ENCODE measurements at places on chromosomes 7 and 10. TPM values are rescaled to one million over a fixed set of nuclear protein-coding genes. Genes with fewer than 3 reads are reported as not detected.

CNPY1 gene
- not detected for total RNA-seq

CCDC146 gene
- 6.1 TPM for total RNA-seq

TEX36 gene
- total RNA-seq = not detected

LRRD1 gene
- total RNA-seq = not detected

SPDYE1 gene
- not detected for total RNA-seq

- DNase-seq = no peak
These were observed 140.5 kb downstream of the TWIST1 start for GRCh38 chr7:18976715-18977471.

GRCh38 chr7:81183326-81183725 is 264.5 kb upstream of the SEMA3C start:
- no peak for DNase-seq

DNA sequence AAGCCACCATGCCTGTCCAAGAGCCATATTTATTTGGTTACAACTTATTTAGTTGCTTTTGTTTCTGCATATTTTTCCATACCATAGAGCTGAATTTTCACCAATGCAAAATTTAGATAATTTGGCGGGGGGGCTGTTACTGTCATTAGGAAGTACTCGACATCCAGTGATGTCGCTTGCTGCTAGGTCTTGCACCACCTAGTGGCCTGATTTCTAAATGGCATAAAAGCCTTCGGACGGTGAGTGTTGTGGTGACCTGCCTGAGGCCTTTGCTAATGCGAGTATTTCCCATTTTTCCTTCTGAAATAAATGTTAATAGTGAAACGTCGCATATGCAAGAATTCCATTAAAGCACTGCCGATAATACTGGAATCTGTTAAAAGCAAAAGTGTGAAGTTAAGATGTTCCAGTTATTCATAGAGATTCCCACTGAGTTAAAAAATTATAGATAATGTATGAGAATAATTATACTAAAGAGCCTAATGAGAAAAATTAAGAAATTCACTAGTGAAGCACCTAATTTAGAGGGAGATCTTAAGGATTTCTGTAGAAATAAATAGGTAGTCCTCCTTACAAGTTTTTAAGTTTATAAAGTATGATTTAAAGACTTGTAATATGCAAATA is 86.1 kb upstream of the DNAJB6 start:
- peak; percentile 72 for DNase-seq

DNA sequence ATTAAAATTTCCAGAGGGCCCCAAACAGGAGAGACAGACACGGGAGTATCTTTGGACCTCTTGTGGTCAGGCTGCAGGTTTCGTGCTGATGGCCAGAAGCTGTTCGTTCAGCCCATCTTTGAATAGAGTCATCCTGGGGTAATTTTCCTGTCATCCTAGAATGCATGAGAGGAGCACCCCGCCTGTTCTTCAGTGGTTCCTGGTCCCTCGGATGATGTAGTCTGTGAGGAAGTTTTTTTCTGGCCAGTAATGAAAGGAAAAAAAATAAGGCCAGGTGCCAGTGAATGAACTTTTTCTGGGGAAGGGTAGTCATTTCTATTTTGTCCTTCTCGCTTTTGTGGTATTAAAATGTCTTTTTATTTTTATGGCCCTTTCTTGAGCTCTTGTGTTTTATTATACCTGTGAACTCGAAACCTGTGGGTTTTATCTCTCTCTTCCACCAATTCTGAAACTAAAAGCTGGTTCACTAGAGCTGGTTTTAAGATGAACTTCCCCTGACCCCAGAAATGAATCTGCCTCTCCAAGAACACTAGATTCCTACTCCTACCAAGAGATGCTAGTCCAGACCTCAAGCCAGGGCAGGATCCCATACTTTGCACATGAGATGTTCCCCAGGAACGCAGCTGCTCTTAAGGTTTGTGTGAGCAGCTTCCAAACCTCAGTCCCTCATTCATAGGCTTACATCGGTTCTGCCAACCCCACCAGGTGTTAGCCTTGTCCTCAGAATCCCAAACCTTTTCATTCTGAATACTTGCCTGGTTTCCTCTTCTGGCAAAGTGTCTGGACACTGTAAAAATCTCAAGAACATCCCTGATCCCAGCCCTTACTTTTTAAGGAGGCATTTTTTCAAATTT is 15.4 kb upstream of the MEST start:
- no peak for DNase-seq

GRCh38 chr10:76299501-76299900 is 868.1 kb downstream of the LRMDA start:
- no peak for DNase-seq

- DNase-seq = no peak
These were observed 106.2 kb downstream of the REEP3 start for GRCh38 chr10:63627396-63627795.

- no peak for DNase-seq
These were observed 33.5 kb upstream of the SLC26A3 start for GRCh38 chr7:107836237-107837144.

- no peak for DNase-seq
These were observed 73.5 kb downstream of the CDK6 start for GRCh38 chr7:92762851-92763250.

GRCh38 chr7:149261316-149261828 is 624 bp upstream of the ZNF783 start:
- peak; percentile 22 for DNase-seq

GRCh38 chr10:21524526-21525366 is 736 bp downstream of the SKIDA1 start:
- peak; percentile 47 for DNase-seq

- DNase-seq = no peak
These were observed 6.1 kb upstream of the KIF20B start for GRCh38 chr10:89695307-89695706.

- no peak for DNase-seq
These were observed 53.3 kb downstream of the ZNF680 start for GRCh38 chr7:64509583-64509982.

- no peak for DNase-seq
These were observed 14.0 kb upstream of the ITGB8 start for GRCh38 chr7:20316706-20317105.

DNA sequence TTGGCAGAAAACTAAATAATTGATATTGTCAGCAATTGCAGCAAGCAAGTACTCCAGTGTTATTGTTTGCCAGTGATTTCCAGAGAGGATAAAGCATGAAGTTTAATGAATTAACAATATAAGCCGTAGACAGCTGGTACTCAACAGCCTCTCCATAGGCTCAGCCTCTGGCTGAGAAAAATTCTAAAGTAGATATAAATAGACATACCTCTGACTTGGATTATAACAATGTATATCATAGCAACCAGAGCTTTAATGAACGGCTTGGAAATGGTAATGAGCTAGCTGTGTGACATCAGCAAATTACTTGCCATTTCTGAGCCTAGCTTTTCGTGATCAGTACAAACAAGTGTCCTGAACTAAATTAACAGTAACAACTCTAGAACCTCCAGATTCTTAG is 1055.4 kb upstream of the AUTS2 start:
- no peak for DNase-seq

GRCh38 chr10:12902135-12902572 is 99.4 kb downstream of the CCDC3 start:
- DNase-seq = peak; percentile 89

- no peak for DNase-seq
These were observed 8.5 kb upstream of the AOAH start for GRCh38 chr7:36732806-36733205.

DNA sequence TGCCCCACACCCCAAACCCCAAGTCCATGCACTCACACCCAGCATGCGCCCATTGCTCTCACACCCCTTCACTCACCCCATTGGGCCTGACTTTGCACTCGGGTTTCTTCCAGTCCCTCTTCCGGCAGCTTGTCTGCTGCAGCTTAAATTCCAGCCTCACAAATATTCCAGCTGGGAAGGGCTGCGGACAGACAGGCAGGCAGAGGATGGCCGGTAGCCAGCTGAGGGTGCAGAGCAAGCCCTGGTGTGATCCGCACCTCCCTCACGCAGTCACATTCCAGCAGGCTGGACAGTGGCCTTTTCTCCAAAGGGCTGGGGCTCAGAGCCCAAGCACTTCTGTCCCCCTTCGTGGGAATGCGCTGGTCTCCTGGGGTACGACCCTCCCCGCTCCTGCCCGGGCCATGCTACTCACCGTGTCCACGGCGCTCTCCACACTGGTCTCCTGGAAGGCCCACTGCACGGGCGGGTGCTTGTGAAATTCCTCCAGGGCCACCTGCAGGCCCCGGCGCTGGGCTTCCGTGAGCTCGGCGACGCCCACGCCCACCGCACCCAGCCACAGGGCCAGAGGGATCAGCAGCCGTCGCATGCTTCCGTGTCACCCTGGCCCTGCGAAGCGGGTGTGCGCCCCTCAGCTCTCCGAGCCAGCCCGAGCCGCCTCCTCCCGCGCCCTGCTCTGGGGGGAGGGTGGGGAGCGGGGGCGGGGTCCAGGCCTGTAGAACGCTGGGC is 1.2 kb downstream of the RARRES2 start:
- DNase-seq = peak; percentile 62

DNA sequence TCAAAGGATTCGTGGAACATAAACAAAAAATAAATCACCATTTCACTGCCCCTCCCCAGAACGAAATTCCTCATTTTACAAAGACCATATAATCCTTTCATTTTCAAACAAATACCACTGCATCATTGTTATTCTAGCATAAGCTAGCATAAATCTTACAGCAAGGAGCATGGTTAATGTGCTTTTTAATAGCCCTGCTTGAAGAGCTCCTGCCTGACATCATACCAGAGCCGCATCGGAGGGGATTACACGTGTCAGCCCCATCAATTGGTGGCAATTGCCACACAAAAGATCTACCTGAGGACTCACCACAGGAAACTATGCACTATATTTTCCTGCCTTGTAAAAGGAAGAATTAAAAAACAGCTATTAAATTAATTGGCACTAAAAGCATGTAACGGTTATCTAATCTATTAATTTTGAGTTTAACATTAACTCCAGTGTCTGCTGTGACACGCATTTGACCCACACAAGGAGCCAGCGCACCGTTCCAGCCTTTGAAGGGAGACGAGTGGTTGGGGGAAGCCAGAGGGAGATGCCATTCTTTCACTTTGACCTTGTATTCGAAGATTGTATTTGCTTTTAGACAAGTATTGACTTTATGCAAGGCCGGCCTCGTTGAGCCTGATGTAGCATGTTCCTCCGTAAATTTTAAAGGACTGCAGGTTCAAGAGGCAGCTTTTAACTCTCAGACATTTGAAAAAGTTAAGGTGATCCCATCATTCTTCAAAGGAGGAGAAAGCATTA is 261.1 kb upstream of the RNF32 start:
- DNase-seq = no peak

DNA sequence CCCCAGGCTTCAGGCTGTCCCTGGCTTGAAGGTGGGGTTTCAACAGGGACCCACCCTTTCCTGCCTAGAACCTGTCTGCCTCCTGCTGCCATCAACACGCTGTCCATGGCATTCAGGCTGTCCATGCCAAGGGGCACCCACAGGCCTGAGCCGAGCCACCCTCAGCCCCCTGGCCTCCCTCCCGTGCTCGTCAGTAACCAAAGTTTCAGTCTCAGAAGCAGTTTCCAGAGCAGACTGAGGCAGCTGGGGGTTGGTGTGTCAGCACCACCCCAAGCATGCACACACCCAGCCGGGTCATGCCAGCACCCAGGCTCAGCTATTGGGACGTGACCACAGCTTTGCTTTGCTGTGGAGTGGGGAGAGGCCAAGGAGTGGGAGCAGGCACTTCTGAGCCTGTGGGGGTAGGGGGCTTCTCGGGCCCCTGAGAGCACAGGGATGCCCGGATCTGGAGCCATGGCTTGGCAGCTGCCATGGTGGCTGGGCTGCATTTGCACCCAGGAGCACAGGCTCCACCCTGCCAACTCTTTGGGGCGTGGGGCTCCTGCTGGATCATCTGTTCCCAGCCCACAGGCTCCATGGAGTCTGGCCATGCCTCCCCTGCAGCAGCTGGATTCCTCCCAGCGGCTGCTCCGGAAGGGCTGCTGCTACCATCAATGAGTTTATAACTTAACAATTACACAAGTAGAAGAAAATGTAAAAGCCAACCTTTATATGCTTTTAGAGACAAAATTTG is 314.5 kb upstream of the SEMA3C start:
- DNase-seq = no peak
